ENCODE measurements at places on chromosomes 13 and 19. TPM values are rescaled to one million over a fixed set of nuclear protein-coding genes. Genes with fewer than 3 reads are reported as not detected.

- peak; percentile 14 for DNase-seq
These were observed 1.9 kb downstream of the SAFB start for GRCh38 chr19:5624741-5625278.

DNA sequence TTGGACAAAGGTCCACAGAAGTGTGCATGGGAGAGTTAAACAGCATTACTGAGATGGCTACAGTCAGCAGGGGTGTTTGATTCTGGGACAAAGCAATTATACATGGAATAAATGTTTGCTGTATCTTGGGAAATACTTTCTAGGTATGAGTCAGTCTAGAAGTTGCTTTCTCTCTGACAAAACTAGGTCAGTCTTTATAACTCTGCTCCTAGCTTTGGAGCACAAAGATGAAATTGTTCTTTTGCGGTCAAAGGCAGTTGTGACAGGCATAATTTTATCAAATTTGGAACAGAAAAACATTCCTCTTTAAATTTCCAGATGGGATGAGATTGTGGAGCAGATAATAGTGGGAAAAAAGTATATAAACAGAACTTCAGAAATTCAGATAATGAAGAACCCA is 1045.4 kb upstream of the MIR17HG start:
- no peak for DNase-seq

DNA sequence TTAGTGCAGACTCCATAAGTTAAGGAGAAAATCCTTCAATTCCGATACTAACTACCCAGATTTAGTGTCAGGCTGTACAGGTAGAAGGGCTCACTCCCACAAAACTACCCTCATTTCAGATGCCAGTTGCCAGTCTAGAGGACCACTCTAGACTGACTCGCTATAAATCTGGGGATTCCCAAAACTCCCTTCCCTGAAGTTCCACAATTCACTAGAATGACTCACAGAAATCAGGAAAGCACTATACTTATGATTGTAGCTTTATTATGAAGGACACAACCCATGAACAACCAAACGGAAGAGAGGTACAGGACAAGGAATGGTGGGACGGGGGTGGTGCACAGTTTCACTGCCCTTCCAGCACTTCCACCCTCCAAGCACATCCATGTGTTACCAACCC is 321.2 kb downstream of the DIAPH3 start:
- no peak for DNase-seq

DNA sequence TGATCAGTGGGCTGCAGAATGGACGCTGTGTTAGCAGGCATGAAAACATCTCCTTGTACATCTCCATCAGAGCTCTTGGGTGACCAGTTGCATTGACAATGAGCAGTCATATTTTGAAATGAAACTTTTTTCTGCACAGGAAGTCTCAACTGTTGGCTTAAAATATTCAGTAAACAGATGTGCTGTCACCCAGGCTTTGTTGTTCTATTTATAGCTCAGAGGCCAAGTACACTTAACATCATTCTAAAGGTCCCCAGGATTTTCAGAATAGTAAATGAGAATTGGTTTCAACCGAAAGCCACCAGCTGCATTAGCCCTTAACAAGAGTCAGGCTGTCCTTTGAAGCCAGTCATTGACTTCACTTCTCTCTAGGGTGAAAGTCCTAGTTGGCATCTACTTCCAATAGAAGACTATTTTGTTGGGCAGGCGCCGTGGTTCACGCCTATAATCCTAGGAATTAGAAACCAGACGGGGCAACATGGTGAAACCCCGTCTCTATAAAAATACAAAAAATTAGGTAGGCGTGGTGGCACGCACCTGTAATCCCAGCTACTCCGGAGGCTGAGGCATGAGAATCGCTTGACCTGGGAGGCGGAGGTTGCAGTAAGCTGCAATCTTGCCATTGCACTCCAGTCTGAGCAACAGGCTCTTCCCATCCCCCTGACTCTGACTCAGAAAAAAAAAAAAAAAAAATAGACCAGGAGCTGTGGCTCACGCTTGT is 7.9 kb upstream of the PDE4A start:
- DNase-seq = peak; percentile 99

GRCh38 chr19:36398571-36398970 is 19.6 kb upstream of the ZFP14 start:
- no peak for DNase-seq

DNA sequence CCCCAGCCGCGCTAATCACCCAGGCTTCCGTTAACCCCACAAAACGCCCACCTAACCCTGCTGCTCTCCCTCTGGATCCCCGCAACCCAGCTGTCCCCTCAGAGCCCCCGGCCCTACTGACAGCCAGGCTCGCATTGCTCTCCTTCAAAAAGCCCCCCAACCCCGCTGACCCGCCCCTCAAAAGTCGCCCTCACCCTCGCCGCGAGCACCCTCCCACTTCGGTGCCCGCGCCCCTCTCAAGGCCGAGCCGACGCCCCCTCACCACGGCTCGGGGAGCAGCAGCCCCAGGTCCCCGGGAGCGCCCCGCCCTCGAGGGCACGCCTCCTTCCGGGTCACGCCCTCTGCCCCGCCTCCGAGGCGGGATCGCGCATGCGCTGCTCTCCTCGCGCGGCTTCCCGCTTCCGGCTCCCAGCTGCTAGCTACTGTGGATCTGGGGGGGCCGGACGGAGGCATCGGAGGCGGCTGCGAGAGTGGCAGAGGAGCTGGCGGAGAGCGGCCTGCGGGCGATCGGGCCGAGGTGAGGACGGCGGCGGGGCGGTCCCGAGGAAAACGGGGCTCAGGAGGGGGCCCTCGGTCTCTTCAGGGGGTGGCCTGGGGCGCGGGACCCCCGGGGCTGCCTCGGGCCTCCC is 46.1 kb downstream of the ARHGEF18 start:
- peak; percentile 83 for DNase-seq

GRCh38 chr19:8607386-8607785 is 3.1 kb downstream of the ADAMTS10 start:
- DNase-seq = no peak

DNA sequence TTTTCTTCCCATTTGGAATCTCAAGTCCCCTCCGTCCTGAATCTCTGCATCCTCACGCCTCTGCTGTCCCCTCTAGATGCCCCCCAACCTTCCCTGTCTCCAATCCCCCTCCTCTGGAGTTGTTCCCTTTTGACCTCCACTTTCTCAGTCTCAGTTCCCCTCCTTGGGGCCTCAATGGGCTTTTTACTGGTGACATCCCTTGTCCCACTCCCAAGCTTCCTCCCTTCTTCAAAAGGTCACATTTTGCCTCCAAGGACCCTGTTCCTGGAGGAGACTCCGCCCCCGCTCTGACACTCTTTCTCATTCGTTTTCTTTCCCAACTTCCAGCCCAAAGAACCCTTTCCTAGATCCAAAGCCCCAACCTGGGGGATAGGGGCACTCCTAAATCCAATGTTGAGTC is 1.0 kb downstream of the AP2S1 start:
- no peak for DNase-seq

GRCh38 chr13:40589285-40590109 is 76.9 kb downstream of the FOXO1 start:
- peak; percentile 97 for DNase-seq

GRCh38 chr19:45591004-45591637 is 6.5 kb upstream of the OPA3 start:
- DNase-seq = peak; percentile 57

GRCh38 chr13:79226938-79227337 is 179.1 kb downstream of the RBM26 start:
- no peak for DNase-seq

GRCh38 chr13:84741253-84741652 is 859.0 kb upstream of the SLITRK1 start:
- no peak for DNase-seq

- DNase-seq = no peak
These were observed 105.7 kb upstream of the KL start for GRCh38 chr13:32910530-32910929.

Gene ARHGAP45
- 138 TPM for total RNA-seq

Gene TNNI3
- total RNA-seq = not detected

Gene ZNF492
- total RNA-seq = not detected

Gene ZNF470
- 1.2 TPM for total RNA-seq

Gene IZUMO1
- total RNA-seq = not detected

Gene MAB21L1
- total RNA-seq = not detected
